Cardiac atrium fibroblast (primary cell): ENCODE measurements at places on chromosomes 1 and 21. TPM values are rescaled to one million over a fixed set of nuclear protein-coding genes. Genes with fewer than 3 reads are reported as not detected.

The NTNG1 gene
- total RNA-seq = 0.18 TPM in 1 of 2 replicates, not detected in the other

The ADORA1 gene
- not detected in 2 replicates for total RNA-seq

The MIER1 gene
- 15.9 and 18.0 TPM in 2 replicates for total RNA-seq

The DNASE2B gene
- not detected in 2 replicates for total RNA-seq

The SHISA4 gene
- 33.9 and 36.6 TPM in 2 replicates for total RNA-seq

The C2CD4D gene
- not detected in 2 replicates for total RNA-seq

The PRELP gene
- 0.18 and 0.65 TPM in 2 replicates for total RNA-seq

The DNM3 gene
- 0.16 and 0.36 TPM in 2 replicates for total RNA-seq

The TRIM67 gene
- total RNA-seq = not detected in 2 replicates

The RPAP2 gene
- total RNA-seq = 7.8 and 15.3 TPM in 2 replicates

The KLHDC8A gene
- total RNA-seq = 0.18 TPM in 1 of 2 replicates, not detected in the other

The NR5A2 gene
- 0.32 TPM in 1 of 2 replicates, not detected in the other for total RNA-seq

The TSPEAR gene
- not detected in 2 replicates for total RNA-seq

The PPIAL4G gene
- not detected in 2 replicates for total RNA-seq

The VASH2 gene
- 2.1 TPM in 1 of 2 replicates, not detected in the other for total RNA-seq

The CD5L gene
- not detected in 2 replicates for total RNA-seq

The PBX1 gene
- total RNA-seq = 21.5 and 22.2 TPM in 2 replicates

The S100A3 gene
- total RNA-seq = 7.5 and 9.0 TPM in 2 replicates

The PLA2G2C gene
- not detected in 2 replicates for total RNA-seq

The SLC30A7 gene
- 21.1 and 37.3 TPM in 2 replicates for total RNA-seq

The IL12RB2 gene
- not detected in 2 replicates for total RNA-seq

The FLG gene
- not detected in 2 replicates for total RNA-seq

The ATF3 gene
- total RNA-seq = 4.0 and 6.3 TPM in 2 replicates

The KIFAP3 gene
- 18.1 and 18.4 TPM in 2 replicates for total RNA-seq

The TEX38 gene
- total RNA-seq = not detected in 2 replicates

The RGS13 gene
- not detected in 2 replicates for total RNA-seq

The HIPK1 gene
- total RNA-seq = 23.3 and 23.5 TPM in 2 replicates

The CNIH3 gene
- 0.18 and 1.6 TPM in 2 replicates for total RNA-seq

The LRRC40 gene
- 14.3 and 20.4 TPM in 2 replicates for total RNA-seq

The OXCT2 gene
- total RNA-seq = 2.2 and 2.4 TPM in 2 replicates

The SPRR5 gene
- not detected in 2 replicates for total RNA-seq

The PGBD2 gene
- total RNA-seq = 4.2 TPM in 2 replicates

The RXFP4 gene
- total RNA-seq = not detected in 2 replicates

The ANXA9 gene
- not detected in 2 replicates for total RNA-seq

The KRTAP8-1 gene
- total RNA-seq = not detected in 2 replicates

The PLCH2 gene
- under 0.01 TPM in 1 of 2 replicates, not detected in the other for total RNA-seq

The AK5 gene
- total RNA-seq = 17.8 and 38.5 TPM in 2 replicates

The MMEL1 gene
- not detected in 2 replicates for total RNA-seq

The ATP6V1G3 gene
- total RNA-seq = not detected in 2 replicates

The TFF3 gene
- total RNA-seq = 0.54 TPM in 1 of 2 replicates, not detected in the other
